ENCODE measurements at places on chromosomes 1 and 21.

DNA sequence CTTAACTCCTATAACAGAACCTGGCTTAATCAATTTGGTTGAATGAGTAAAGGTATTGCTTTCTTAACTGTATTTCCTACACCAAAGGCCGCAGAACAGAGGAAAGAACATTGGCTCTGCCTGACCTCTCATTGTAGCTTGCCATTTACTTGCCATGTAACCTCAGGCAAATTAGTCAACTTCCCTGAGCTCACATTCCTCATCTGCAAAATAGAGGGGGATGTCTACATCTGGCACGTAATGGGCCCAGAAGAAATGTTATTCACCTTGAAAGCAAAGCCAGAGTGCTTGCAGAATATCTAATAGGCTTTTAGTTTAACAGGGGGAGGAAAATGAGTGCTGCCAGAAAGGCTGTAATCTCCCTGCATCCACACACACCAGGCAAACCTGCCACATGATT, 44.3 kb downstream of the LAMC2 start:
- no peak for DNase-seq

DNA sequence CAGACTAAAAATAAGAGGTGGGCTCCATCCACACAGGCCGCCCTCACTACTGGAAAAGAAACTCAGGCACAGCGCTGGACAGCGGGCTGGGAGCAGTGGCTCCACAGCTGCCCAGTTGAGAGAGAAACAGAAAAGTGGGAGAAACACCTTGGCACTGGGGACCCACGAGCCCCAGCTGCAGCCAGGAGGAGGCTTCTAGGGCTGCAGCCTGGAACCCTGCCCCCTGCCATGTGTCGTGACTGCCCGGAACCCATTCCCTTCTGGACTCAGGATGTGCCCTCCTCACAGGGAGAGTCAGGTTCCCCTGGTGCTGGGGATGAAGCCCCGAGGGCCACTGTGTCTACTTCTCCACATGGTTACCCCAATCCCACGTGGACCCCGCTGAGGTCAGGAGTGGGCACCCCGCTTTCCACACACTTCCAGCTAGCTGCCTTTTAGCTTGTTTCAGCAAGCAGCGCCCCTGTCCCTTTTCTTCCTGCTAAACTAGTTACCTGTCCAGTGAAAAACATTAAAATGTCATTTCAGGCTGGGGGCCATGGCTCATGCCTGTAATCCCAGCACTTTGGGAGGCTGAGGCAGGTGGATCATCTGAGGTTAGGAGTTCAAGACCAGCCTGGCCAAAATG, 35.9 kb downstream of the PARP1 start:
- no peak for DNase-seq

- no peak for DNase-seq
These were observed 55.5 kb downstream of the SLAMF6 start for GRCh38 chr1:160467576-160467975.

DNA sequence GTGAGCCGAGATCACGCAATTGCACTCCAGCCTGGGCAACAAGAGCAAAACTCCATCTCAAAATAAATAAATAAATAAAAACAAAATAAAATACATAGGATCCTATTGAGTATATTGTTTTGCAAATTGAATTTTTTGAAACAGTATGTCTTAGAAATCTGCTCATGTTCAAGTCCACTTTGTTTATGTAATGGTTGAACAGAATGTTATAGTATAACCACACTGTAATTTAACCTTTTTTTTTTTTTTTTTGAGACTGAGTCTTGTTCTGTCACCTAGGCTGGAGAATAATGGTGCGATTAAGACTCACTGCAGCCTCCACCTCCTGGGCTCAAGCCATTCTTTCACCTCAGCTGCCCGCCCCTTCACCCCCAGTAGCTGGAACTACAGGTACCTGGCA, 31.4 kb downstream of the PARK7 start:
- DNase-seq, result no peak

GRCh38 chr1:248850124-248850523, 8.8 kb downstream of the ZNF692 start:
- DNase-seq, result no peak

- DNase-seq, result no peak
These were observed 5.1 kb downstream of the TNFRSF8 start for GRCh38 chr1:12067900-12068821.

GRCh38 chr1:213759359-213760181, 228.2 kb upstream of the PROX1 start:
- DNase-seq, result no peak

- no peak for DNase-seq
These were observed 200.3 kb downstream of the HHIPL2 start for GRCh38 chr1:222347627-222348026.

GRCh38 chr1:29084196-29084521, 39.5 kb downstream of the TMEM200B start:
- DNase-seq, result no peak

- DNase-seq, result no peak
These were observed 407 bp downstream of the WNT4 start for GRCh38 chr1:22142315-22143064.

DNA sequence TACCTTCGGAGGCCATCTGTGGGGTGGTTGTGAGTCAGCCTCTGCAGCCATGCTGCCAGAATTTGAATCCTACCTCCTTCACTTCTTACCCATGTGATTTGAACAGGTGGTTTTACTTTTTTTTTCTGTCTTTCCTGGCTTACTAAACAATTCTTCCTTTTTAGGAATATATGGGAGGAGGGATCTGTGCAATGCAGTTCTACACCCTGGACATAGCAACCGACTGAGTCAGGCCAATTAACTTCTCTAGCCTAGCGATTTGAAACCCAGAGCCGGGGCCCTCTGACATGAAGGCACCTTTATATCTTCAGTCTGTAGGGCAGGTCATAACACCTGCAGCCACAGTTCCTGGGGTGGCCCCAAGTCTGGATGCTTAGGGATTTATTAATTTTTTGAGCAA, 83.6 kb downstream of the ST6GALNAC3 start:
- DNase-seq, result no peak

DNA sequence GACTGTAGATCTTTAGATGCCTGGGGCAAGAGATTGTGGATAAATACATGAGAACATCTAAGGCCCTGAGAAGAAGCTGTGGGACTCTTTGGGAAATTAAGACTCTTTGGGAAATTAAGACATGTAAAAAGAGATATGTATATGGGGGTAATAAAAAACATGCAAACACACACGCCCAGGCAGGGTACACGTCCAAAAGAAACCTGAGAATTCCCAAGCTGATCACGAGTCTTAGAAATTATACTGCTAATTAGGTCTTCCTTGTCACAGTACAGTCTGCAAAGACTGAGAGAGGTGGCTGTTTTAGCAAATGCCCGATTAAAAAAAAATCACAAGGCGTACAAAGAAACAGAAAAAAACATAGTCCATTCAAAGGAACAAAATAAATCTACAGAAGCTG, 39.3 kb upstream of the ERO1B start:
- DNase-seq, result no peak

DNA sequence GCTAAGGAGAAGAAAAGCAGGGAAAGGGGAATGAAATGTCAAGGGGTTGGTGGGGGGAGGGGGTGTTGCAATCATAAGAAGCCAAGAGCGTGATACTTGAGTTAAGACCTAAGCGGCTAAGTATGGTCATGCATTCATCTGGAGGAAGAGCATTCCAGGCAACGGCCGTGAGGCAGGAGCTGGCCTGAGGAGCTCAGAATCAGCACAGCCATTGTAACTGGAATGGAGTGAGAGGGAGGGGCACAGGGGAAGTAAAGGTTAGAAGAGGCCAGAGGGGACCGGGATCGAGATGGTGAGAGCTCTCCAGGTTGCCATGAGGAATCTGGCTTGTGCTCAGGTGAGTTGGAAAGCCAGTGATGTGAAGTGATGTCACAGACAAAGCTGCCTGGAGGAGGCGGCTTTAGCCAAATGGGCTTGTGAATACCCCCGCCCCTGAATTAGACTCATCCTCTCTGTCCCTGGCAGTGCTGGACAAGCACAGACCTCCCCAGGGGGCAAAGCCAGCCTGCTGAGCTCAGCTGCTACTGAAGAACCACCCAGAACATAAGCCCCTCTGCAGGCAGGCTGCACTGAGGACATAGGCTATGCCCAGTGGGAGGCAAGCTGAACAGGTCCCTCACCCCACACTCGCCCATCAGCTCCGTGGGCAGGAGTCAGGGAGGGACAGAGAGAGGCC, 61.1 kb upstream of the LAPTM5 start:
- DNase-seq, result no peak

DNA sequence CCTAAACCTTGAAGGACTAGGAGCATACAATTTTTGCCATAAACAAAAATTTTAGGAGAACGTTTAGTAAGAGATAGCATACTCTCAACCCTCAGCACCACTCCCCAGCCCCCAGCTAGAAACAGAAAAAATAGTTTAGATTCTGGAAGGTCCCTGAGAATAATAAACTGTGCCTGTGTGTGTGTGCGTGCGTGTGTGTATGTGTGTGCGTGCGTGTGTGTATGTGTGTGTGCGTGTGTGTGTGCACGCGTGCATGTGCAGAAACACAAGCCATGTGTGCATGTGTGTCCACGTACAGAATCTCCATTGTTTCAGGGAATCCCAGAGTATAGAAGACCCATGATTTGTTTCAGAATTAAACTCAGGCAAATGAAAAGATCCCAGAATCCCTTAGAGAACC, 62.6 kb downstream of the CASQ2 start:
- no peak for DNase-seq

DNA sequence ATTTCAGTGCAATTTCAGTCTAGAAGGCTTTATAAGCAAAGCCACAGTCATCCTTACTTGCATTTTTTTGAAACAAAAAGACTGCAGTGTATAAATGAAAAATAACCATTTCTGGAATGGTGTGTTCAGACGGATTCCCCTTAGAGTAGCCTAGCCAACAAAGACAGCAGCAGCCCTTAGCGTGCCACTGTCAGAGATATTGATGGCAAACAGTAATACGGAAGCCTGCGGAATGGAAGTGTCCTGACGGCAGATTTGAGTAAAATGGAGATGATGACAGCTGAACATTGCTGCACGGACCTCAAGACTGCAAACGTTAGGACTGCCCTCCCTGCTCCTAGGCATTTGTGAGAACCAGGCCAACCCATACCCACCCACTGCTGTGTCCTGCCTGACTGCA, 54.7 kb downstream of the PDE9A start:
- no peak for DNase-seq

GRCh38 chr1:103371234-103371633, 154.3 kb upstream of the RNPC3 start:
- DNase-seq, result no peak

GRCh38 chr1:181714428-181714827, 231.1 kb downstream of the CACNA1E start:
- no peak for DNase-seq

- no peak for DNase-seq
These were observed 166.3 kb downstream of the BARHL2 start for GRCh38 chr1:90550626-90551406.

DNA sequence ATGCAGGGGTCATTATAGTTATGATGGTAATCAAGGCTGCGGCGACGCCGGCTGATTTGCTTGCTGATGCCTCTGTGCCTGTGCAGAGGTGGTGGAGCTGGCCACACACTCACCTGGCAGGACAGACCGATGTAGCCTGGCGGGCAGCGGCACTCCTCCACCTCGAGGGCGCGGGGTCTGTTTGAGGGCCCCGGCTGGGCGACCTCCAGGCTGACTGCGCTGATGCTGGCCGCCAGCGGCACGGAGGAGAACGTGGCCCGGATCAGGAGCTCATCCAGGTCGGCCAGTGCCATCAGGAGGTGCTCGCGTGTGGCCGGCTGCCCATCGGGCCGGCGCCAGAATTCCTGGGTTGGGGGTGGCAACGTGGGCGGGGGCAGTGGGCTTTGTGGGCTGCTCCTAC, 52.7 kb downstream of the LDLRAD2 start:
- no peak for DNase-seq

GRCh38 chr21:39613041-39613934, 548 bp downstream of the B3GALT5 start:
- DNase-seq, result no peak

- DNase-seq, result no peak
These were observed 15.3 kb upstream of the SSX2IP start for GRCh38 chr1:84705513-84705912.

DNA sequence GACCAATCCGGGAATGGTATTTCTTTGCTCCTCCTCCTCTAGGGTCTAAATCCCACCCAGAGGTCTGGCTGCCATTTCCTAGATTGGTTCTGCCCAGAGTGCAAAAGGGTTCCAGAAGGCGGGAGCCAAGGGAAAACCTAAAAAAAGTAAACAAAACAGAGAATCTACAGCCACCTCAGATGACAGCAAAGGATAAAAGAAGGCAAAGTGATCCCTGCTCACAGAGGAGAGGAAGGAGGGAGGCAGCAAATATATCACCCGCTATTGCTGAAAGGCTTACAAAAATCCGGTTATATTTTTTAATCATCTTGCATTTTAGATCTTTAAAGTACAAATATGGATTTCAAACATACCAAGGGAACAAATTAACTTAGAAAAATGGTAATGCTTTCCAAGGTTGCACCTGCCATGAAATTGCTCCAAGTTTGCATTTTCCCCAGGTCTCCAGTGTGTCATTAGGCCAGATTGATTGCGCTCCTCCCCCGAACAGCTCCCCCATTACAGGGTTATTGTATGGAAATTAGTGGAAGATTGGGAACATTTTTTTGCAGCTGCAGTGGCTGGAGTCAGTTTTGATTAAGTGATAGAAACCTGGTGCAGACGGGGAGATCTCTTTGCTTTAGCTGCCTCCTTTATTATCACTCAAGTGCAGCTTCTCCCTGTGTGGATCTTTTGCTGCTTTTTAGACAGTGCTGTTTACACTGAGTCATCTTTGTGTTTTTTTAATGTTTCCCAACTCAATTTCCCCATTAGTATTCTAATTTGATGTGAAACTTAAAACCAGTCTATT, 280.5 kb upstream of the CAMK1G start:
- peak; percentile 21 for DNase-seq

GRCh38 chr1:177948336-177948972, 21.4 kb downstream of the SEC16B start:
- DNase-seq, result peak; percentile 25

DNA sequence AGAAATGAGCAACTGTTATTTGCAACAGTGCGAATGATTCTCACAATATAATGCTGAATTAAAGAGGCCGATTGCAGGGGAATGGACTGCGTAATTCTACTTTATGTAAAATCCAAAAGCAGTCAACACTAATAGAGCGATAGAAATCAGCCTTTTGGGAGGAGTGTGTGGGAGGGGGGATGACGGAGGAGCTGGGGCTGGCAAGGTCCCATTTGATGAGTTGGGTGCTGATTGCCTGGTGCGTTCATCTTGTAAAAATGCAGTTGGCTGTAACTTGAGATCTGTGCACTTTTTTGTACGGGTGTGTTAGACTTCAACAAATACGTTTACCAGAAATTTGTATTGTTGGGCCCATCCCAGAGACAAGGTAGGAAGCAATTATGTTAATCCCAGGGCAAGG, 20.7 kb downstream of the TNFRSF8 start:
- no peak for DNase-seq

GRCh38 chr1:62962901-62963776, 179.2 kb downstream of the ATG4C start:
- DNase-seq, result no peak

- DNase-seq, result no peak
These were observed 4.9 kb upstream of the MIIP start for GRCh38 chr1:12014141-12014991.

- DNase-seq, result peak; percentile 14
These were observed 131.2 kb downstream of the PIK3R3 start for GRCh38 chr1:46001081-46001785.

- DNase-seq, result no peak
These were observed 56.0 kb downstream of the LHX9 start for GRCh38 chr1:197973206-197973605.

GRCh38 chr1:226406401-226406881, 1.5 kb downstream of the PARP1 start:
- DNase-seq, result peak; percentile 32
